Midbrain (tissue), 1 donor: ENCODE measurements at places on chromosomes 7 and 10.
A peak's percentile ranks its signal among the peaks of the same experiment; 100 is the strongest.

GRCh38 chr10:114694752-114695151, 36.7 kb upstream of the ABLIM1 start:
- no peak for DNase-seq

DNA sequence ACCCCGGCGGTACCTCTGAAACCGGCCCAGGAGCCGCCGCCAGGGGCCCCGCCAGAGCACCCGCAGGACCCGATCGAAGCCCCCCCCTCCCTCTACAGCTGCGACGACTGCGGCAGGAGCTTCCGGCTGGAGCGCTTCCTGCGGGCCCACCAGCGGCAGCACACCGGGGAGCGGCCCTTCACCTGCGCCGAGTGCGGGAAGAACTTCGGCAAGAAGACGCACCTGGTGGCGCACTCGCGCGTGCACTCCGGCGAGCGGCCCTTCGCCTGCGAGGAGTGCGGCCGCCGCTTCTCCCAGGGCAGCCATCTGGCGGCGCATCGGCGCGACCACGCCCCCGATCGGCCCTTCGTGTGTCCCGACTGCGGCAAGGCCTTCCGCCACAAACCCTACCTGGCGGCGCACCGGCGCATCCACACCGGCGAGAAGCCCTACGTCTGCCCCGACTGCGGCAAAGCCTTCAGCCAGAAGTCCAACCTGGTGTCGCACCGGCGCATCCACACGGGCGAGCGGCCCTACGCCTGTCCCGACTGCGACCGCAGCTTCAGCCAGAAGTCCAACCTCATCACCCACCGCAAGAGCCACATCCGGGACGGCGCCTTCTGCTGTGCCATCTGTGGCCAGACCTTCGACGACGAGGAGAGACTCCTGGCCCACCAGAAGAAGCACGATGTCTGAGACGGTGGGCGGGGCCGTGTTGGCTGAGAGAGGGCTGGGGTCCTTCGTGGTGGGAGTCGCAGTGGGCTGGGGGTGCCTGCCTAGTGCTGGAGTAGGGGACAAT, 3.8 kb downstream of the REPIN1 start:
- DNase-seq: no peak

GRCh38 chr7:53744403-53744760, 708.9 kb downstream of the POM121L12 start:
- no peak for DNase-seq

- DNase-seq: no peak
Measured at GRCh38 chr7:4195660-4196059, 486.4 kb upstream of the FOXK1 start.

- DNase-seq: no peak
Measured at GRCh38 chr7:33781796-33782195, 123.5 kb upstream of the BMPER start.

DNA sequence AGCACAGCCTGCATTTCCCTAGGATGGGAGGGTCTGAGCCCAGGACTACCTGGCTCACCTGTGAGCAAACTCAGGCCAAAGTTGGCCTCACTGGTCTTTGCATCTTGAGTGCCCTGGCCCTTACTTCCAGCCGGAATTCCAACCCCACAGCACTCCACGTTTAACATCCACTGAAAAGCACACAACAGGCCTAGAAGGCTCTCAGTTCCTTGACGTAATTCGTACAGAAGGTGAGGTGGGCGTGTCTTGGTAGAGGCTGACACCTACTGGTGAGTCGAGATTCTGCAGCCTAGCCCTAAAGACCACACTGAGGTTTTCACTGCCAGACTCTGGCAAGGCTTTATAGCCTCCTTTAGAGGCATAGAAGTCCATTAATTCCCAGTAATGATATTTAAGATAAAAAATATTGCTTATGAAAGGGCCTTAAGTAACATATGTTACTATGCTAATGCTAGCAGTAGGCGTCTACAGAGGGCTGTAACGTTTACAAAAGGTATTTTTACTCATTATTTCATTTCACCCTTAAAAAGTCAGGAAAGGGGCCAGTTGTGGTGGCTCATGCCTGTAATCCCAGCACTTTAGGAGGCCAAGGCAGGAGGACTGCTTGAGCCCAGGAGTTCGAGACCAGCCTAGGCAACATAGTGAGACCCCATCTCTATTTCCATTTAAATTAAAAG, 95.8 kb downstream of the HIP1 start:
- peak; percentile 25 for DNase-seq

DNA sequence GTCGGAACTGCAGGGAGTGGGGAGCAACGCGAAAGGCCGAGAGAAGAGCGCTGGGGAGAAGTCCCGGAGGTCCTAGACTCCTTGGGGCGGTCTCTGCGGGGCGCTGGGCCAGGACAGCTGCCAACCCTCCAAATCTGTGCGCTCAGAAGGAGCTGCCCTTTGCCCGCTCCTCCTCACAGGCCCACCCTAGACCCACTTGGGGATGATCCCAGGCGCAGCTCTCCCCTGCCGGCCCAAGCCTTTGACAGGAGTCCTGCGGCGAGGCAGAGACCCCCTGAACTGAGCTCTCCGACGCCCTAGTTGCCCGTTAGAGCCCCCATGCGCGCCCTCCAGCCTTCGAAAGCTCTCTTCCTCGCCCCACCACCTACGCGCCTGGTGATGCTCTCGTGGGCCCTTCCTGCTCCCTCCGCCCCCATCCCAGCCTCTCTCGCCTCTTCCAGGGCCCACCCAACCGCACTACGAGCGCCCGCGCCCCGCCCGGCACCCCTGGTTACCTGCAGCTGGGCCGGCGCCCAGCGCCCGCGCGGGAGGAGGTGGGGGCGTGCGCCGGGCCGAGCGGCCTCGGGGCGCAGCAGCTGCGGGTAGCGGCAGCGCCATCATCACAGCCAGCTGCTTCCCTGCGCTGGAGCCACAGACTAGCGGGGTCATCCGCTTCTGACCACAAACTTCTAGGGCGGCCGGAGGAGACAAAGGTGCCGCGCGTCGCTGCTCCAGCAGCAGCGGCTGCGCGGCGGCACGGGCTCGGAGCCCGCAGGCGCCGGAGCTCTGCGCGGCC, 353.4 kb downstream of the DNAJB6 start:
- DNase-seq: no peak

DNA sequence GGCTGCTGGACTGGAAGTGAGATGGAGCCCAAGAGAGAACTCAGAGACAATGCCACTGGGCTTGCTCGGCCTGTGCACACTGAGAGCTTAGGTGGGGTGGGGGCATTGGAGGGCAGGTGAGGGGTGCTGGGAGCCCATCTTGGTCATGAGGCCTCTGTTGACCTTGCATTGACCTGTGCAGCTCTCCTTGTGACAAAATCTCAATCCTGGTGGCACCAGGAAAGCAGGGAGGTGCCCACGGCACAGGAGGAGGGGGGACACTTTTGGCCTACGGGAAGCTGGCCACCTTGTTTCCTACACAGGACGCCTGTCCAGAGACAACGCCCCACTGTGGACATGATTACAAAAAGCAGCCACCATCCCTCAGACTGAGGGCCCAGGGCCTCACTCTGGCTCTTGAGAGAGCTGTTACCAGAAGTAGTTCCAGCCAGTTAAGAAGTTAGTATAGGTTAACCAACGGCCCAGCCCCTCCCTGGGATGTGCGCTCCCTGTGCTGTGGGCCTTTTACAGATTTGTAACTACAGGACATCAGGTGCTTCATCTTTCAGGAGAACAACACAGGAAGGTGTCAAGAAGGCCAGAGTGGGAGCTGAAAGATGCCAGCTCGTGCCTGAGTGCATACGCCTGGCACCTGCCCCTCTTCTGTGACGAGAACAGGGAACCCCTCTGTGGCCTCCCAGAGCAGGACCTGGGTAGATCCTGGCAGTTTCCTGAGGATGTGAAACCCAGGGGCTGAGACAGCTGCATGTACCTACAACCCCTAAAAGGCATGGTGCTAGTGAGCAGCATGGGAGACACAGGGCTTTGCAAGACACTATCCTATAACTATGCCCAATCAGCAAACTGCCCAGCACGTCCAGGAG, 10.3 kb downstream of the PKD1L1 start:
- no peak for DNase-seq

DNA sequence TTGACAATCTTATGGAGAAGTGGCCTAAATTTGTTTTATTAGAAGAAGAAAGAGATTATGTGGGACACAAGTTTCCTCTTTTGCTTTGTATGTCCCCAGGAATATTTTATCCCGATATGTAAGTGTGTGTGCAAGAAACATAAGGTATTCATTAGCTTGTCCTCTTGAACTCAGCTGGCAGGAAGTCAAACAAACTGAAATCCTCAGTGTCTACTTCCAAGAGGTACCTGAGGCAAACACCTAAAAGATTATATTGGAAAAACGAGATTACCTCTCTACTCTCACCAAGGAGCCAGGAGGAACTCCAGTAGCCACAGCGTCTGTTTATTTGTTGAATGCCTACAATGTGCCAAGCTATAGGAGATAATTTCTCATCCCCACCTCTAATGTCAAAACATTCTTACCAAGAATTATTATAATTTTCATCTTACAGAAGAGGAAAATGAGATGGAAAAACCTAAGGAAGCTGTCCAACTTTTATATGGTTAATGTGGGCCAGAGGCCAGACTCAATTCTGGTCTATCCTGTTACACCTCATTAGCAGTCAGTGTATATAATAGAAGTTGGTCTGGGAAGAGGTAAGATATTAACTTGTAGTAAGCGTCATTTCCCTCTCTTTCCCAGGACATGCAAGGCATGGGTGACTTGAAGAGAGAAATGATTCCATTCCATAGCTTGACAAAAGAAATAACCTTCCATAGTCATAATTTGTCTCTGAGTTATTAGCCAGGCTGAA, 692.7 kb downstream of the MAGI2 start:
- DNase-seq: no peak

DNA sequence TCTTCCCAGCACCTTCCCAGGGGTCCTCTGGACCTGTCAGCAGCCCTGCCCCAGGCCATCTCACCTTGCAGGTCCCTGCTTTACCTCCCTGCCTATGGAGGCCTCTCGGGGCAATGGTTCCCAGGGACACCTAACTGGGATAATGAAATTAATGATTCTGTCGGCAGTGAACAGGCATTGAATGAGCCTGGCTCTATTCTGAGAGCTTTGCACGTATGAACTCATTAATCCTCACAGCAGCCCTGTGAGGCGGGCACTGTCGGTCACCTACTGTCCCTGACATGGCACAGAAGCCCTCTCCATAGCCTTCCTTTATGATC, 22.9 kb downstream of the ADCYAP1R1 start:
- DNase-seq: no peak
